Thoracic aorta endothelial cell (primary cell): ENCODE measurements at places on chromosomes 5 and 9. TPM values are rescaled to one million over a fixed set of nuclear protein-coding genes. Genes with fewer than 3 reads are reported as not detected.

The RNF183 gene
- not detected in 2 replicates for total RNA-seq

The STX17 gene
- 19.9 and 26.9 TPM in 2 replicates for total RNA-seq

The SLC25A51 gene
- 63.7 and 75.8 TPM in 2 replicates for total RNA-seq

The PCDHGA3 gene
- total RNA-seq: 0.65 and 0.93 TPM in 2 replicates

The ZFP2 gene
- total RNA-seq: 0.22 and 0.27 TPM in 2 replicates

The WWC1 gene
- 0.27 and 0.72 TPM in 2 replicates for total RNA-seq

The HSPB3 gene
- total RNA-seq: not detected in 2 replicates

The FCHSD1 gene
- total RNA-seq: 25.8 and 26.2 TPM in 2 replicates

The KDM3B gene
- total RNA-seq: 61.6 and 69.0 TPM in 2 replicates

The SRA1 gene
- total RNA-seq: 20.5 and 25.5 TPM in 2 replicates

The FOXD1 gene
- 0.13 TPM in 1 of 2 replicates, not detected in the other for total RNA-seq

The EGFLAM gene
- total RNA-seq: 0.29 and 1.7 TPM in 2 replicates

The ADAMTS6 gene
- total RNA-seq: 77.3 and 134 TPM in 2 replicates

The SLC6A18 gene
- total RNA-seq: not detected in 2 replicates

The NR2F1-AS1 gene
- 19.1 and 21.5 TPM in 2 replicates for total RNA-seq

The CCNO gene
- total RNA-seq: 0.13 and 0.65 TPM in 2 replicates

The KIF4B gene
- total RNA-seq: 0.29 and 1.7 TPM in 2 replicates
